Thymus (tissue), 14 donors: ENCODE measurements at places on chromosomes 11 and 22. TPM values are rescaled to one million over a fixed set of nuclear protein-coding genes. Genes with fewer than 3 reads are reported as not detected.

DNA sequence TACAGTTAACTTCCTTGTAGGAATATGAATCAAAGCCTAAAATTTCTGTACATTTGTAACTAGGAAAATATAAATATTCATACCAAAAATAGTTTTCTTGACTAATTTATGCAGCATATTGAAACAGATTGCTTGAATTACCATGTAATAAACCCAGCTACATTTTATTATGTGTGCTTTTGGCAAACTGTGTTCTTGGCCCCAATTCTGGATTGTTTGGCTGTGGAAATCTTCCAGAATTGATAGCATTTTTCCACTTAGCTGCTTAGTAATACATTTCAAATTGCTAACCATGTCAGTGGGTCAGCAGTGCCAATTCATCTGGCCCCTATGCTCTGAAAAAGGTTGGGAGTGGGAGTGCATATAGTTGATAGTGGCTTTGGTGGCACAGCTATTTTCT is 32.3 kb downstream of the PDHX start:
- DNase-seq = no peak

GRCh38 chr11:76626921-76627401 is 43.6 kb downstream of the LRRC32 start:
- DNase-seq = no peak

- no peak for DNase-seq
These were observed 106.3 kb upstream of the CARD18 start for GRCh38 chr11:105245781-105246315.

The PYGM gene
- polyA plus RNA-seq = 3.5 TPM

DNA sequence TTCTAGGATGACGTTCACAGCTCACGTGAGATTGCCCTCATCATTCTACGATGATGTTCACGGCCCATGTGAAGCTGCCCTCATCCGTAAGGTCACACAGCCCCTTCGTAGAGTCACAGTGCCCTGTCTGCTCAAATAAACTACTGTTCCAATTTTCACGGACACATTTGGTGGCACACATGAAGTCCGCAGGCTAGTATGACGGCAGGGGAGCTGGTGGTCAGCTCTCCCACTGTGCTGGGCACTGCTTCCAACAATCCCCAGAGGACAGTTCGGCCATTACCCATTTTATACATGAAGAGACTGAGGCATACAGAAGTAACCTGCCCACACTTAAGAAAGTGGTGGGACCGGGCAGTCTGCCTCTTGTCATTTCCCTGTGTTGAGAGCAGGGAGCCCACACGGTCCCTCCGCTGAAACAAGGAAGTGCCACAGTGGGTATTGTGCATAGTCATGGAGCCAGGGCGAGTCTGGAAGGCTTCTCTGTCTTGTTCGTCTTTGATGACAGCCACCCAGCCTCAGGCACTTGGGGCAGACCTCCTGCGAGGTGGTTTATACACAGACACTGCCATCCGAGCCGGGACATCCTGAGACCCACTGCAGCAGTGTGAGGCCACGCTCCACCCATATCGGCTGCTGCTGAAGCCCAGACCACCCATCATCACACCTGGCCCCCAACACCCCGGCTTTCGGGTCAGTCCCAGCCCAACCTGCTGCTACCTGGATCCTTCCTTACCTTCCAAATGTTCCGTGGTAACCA is 114.3 kb downstream of the PHF21B start:
- DNase-seq = no peak

- DNase-seq = no peak
These were observed 15.3 kb downstream of the IL10RA start for GRCh38 chr11:118001494-118001971.

DNA sequence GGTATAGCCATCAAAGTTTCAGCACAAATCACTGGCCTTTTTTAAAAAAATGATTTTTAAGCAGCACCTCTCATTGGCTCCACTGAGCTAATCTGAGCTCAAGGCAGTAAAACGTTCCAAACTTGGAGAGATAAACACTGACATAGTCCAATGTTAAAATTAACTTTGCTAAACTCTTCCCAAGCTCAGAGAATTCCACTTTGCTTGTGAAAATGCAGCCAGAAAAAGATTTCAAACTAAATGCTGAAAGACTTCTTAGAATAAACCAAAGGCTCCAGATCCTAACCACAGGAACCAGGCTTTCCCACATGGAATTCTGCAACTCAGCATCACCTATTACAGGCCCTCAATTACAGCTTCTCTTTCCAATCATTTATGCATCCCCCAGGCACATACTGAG is 84.7 kb upstream of the GDPD4 start:
- DNase-seq = no peak

- no peak for DNase-seq
These were observed 23.0 kb upstream of the TRAF6 start for GRCh38 chr11:36532941-36533601.

The MGAT3 gene
- 3.7 TPM for polyA plus RNA-seq

DNA sequence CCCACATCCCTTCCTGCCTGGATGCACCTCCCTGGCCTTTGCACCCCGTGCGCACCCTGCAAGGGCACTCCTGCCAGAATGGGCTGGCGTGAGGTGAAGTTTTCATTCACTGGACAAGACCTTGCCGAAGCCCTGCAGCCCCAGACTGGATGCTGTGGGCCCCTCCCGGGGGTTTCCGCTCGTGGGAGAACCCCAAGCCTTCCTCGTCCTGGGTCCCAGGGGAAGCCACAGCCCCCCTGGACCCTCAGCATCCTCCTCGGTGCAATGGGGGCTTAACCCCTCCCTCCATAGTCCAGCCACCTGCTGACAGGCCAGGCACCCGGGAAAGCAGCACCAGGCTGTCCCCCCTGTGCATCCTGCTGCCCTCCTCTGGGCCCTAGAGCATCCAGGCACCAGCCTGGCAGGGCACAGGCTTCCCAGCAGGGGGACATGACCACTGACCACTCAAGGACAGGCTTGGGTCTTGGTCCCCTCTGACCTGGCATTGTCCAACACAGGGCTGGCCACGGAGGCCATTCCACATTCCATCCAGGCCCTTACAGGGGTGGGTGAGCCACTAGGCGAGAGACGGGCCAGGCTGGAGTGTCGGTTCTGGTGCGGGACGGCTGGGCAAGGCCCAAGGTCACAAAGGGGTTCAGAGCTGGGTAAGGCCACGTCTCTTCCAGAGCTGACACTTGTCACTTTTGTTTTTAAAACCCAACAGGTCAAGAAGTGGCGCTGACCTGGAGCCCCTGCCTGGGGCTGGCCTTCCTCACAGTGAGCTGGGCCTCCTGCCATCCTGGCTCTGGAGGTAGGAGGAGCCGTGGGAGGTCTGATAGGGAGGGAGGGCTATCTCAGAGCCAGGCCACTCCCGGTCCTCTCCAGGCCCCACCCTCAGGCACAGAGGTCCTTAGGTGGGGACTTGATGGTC is 41.5 kb upstream of the PPARA start:
- no peak for DNase-seq

DNA sequence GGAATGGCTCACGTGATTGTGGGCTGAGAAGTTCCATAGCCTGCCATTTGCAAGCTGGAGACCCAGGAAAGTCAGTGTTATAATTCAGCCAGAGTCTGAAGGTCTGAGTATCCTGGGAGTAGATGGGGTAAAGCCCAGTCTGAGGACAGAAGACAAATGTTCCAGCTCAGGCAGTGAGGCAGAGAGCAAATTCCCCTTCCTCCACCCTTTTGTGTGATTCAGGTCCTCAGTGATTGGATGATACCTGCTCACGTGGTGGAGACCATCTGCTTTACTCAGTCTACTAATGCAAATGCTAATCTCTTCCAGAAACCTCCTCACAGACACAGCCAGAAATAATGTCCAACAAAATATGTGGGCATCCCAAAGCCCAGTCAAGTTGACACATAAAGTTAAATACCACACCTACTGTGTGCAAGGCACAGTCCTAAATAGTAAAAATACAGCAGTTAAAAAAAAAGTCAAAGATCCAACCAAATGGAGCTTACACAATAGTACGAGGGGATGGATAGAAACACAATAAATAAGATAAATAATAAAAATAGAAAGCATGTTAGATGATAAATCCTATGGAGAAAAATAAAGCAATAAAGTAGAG is 13.2 kb upstream of the APOL6 start:
- no peak for DNase-seq

DNA sequence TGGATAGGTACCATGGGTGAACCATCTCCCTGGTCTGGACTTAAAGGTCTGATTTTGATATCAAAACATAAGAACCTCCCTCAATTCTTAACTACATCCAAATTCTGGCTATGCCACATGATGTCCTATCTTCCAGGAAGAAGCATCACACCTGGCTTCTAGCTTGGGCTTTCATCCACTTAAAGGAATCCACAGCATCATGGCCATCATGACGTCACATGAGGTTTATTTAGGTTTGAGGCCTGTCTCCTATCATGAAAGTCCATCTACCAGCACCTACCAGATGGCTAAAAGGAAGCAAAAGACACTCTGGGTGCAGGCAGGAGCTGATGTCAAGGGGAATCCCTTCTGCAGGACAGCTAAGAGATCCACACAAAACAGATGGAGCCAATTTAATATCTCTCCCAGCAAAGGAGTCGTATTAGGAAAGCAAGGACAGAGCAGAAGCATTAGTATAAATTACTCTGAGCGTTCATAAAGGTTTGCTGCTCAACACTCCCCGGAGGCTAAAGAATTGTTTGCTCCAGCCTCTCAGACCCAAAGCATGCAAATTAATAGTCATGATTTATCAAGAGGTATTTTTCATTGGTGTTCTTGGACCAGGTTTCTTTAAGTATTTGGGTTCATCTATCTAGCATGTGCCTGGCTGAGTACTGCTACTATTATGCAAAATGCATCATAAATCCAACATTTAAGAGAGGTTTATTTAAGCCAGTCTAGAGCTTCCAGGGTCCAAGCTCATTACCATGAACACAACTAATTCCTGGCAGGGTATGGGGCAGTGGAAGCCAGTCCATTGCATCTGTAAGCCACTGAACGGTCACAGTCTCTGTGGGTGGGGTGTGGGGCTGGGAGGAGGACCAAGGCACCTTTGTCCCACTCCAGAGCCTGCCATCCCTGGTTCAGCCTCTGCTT is 47.2 kb downstream of the GALNT18 start:
- DNase-seq = no peak

- no peak for DNase-seq
These were observed 151.7 kb downstream of the SPON1 start for GRCh38 chr11:14114269-14114668.

DNA sequence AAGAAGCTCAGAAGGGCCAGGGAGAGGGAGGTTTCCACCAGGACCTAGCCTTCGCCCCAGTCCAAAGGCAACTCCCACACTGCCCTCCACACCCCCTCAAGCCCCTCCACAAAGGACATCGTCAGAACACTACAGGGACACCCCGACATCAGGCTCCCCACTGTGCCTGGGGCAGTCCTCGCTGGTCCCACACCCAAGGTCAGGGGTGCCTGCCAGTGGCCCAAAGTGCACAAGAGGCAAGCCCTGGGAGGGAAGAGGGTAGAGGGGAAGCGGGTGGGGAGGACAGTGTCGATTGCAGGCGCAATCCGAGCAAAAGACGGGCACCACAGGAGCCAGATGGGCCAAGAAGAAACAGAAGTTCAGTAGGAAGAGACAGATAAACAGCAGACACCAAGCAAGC is 35.6 kb upstream of the JAM3 start:
- DNase-seq = no peak

DNA sequence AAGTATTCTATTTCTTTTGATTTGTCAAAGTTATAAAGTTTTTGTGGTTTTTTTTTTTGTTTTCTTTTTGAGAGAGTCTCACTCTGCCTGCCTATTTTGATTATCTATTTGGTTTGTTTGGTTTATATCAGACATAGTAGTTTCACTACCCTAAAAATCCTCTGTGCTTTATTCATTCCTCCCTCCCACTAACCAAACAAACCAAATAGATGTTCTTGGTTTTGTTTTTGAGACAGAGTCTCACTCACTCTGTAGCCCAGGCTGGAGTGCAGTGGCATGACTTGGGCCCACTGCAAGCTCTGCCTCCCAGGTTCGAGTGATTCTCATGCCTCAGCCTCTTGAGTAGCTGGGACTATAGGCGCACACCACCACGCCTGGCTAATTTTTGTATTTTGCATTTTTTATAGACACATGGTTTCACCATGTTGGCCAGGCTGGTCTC is 67.9 kb downstream of the ENTHD1 start:
- no peak for DNase-seq

The SLC22A8 gene
- polyA plus RNA-seq = 0.02 TPM

DNA sequence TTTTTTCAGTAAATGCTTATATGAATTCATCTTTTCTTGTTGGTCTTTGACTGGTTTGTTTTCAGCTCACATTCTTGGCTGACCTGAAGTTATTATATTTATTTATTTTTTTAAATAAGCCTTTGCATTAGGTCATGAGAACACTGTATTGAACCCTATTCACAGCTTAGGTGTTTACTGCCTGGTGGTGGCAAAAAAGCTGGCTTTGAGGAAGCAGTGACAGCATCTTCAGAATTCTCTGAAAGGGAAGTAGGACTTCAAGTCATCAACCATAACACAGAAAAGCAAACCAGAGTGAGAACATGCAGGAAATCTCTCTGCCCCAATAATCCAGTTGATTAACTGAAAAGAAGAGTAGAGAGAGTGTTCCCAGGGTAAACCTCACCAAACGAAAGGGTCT is 30.3 kb upstream of the MMP13 start:
- no peak for DNase-seq

DNA sequence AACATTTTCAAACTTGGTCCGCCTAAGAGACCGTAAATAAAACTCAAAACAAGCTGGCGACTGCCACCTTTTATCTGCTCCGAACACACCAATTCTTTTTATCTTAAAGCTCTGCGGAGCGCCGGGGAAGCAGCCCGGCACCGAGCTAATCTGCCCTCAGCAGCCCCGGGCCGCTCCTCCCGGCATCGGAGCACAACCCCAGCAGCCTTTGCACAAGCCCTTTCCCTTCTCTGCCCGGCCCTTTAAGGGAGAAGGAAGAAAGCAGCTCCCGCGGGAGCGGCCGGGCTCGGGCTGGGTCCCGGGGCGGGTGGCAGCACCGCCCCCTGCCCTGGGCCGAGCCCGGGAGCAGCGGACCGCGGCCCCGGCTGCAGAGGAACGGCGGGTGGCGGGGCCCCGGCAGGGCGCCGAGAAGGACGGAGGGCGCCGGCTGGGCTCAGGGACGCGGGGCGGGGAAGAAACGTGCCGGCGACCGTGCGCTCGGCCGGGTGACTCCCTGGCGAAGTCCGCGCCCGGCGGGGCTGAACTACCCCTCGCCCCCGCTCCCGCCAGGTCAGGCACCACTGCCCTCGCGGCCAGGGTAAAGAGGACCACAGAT is 133.6 kb upstream of the C11orf58 start:
- no peak for DNase-seq

DNA sequence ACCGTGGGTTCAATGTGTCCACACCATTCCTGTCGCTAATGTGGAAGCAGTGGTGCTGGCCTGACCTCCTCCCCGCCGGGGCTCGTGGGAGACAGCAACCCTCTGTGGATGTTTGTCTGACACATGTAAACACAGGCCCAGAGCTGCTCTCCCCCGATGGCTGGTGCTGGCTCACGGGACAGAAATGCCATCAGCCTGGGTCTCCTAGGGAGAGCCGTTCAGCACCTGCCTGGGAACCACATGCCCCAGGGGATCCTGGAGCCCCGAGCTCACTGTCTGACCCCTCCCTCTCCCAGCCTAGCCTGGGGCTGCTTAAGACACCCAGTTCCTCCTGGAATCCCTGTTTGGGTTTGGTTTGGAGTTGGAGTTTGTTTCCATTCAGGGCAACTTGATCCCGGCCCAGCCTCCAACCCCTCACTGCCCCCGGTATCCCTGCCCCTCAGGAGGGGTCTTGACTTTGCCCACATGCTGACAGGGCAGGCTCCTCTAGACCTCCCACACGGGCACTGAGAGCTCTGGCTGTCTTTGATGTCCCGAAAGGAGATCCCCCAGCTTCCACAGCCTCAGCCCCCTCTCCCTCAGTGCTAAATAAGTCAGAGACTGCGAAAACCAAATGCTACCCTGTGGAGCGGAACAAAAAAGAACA is 50.9 kb upstream of the WNT11 start:
- DNase-seq = no peak

The HTR3A gene
- 2.6 TPM for polyA plus RNA-seq
